ENCODE measurements at places on chromosomes 3 and 15.

GRCh38 chr15:61527836-61528580 is 298.9 kb upstream of the RORA start:
- no peak for DNase-seq

DNA sequence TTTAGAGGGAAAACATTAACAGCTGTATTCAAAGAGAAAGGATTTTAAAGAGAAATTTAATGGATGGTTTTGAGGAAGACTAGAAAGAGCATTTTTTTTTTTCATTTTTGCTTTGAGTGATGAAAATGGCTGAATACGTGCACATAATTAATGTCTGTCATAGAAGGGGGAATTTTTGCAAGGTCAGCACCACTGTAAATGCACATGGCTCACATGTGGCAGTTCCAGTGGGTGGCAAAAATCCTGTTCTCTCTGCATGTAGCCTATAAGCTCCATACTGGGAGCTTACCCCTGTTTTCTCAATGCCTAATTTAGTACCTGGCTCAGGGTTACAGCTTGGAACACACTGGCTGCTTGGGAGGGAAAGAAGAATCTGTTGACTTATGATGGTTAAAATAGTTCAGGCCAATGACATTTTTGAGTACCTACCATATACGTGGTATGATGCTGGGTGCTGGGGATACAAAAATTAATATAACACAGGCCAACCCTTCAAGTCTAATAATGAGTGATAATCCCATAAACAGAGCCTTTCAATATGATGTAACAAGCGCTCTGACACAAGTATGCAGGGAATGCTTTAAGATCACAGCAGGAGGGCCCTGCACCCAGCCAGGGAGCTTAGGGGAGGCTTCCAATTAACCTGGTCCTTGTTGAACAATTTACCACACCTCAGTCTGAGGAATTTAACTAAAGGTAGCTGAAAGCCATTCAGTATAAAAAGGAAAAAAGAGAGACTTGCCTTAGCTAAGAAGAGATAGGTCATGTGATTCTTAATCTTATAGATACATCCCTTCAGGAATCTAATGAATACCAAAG is 33.0 kb downstream of the HSPBAP1 start:
- no peak for DNase-seq

DNA sequence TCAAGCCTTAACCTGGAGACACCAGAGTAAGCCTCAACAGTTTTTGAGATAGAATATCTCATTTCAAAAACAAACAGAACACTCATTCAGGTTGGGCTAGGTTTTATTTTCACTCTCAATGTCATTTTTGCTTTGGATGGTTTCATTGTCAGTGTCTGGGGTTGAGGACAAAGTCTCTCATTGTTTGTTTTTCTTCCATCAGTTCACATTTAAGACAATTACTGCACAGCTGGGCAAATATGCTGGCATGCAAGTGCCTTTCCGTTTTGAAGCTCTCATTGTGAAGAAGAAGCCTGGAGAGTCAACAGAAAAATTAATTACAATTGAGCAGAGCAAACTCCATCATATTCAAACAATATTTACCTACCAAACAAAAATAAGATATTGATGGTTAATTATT is 1050.0 kb downstream of the TBL1XR1 start:
- no peak for DNase-seq

GRCh38 chr3:97241417-97241816 is 427.0 kb downstream of the EPHA6 start:
- no peak for DNase-seq

GRCh38 chr3:187808527-187808895 is 63.2 kb upstream of the BCL6 start:
- DNase-seq: no peak

GRCh38 chr3:100811779-100812507 is 102.6 kb downstream of the TFG start:
- no peak for DNase-seq

DNA sequence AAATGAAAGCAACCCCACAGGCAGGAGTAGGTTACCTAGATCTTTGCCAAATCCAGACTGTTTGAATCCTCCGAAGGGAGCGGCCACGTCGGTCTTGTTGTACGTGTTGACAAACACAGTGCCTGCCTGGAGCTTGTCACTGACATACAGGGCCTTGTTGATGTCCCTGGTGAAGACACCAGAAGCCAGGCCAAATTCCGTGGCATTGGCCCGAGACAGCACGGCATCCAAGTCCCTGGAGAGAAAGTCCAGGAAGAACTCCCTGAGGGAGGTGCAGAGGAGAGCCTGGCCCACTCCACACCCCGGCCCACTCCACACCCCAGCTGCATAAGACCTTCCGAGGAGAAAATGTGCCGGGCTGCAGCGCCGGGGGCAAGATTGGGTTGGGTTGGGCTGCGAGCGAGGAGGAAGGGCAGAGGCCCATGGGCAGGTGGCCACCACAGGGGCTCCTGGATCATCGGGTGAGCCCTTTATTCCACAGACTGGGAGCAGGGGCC is 21.8 kb upstream of the SLC41A3 start:
- DNase-seq: no peak

DNA sequence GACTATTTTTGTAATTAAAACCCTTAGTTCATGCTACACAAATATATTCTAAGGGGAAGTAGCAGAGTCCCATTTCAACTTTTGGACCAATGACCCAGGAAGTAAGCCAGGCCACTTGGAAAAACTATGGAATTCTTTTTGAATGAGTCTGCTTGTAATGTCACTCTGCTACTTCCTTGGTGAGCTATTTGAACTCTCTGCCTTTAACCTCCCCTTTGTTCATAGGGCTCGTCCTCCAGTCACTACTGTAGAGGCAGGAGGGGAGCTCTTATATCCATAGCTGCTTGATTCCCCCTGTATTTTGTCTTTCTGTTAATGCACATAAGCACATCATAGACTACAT is 119.6 kb downstream of the UACA start:
- DNase-seq: no peak

DNA sequence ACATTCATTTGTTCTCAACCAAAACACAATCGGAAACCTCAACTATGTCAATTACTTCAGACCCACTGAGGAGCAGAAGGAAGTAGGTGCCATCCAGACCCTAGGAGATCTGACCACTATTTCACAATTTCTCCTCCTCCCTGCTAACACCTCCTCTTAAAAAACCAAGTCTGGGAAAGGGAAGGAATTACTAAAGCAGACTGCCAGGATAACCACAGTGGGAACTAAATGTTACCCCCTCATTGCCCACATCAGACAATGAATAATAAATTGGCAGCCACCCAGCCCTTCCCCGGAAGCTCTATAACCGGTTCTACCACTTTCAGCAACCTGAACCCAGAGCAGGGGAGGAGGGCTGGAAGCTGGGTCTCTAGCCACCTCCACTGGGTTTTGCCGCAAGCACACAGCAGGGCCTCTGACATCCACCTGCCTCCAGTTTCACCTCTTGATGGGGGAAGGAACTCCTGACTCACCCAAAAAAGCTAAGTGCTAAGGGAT is 17.6 kb downstream of the C15orf62 start:
- no peak for DNase-seq

GRCh38 chr15:35546511-35547381 is 781 bp upstream of the DPH6 start:
- no peak for DNase-seq

GRCh38 chr15:89749526-89749925 is 1.5 kb downstream of the MESP1 start:
- no peak for DNase-seq

DNA sequence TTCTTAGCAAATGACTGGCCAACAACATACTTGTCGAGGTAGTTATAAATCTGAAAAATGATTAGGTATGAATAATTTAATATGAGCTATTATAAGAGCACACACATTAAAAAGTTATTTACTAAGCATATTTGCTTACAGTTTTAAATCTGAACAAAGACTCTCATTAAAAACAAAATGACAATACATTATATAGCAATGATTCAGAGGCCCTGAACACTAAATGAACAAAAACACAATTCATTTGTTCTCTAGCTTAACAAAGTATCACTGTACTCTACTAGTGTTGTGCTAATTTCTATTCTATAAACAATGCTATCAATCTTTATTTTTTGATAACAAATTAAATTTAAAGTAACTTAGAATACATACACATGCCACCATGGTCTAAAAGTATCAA is 21.0 kb downstream of the CLPX start:
- no peak for DNase-seq

DNA sequence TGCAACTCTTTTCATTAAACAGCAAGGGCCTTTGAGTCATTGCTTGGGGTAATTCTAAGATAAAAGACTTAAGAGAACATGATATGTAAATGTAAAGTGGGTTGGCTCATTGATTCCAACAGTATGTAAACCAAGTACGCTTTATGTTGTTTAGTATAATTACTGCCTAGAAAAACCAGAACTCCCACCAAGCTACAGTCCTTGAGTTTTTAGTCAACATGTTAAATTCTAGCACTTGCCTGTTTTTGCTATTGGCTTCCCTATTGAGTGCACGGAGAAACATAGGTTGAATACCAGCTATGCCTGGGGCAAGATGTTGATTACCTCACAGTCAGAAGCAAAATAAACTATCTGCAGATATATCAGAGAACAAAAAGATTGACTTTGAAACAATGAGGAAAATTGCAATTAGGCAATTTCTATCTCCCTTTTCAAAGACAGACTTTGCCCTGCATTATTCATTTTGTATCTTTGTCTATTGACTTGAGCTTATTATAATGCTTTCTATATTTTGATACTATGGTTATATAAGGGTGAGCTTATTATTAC is 179.3 kb downstream of the ZPLD1 start:
- no peak for DNase-seq

- no peak for DNase-seq
Observed at GRCh38 chr3:46849686-46850467, 13.4 kb downstream of the MYL3 start.

- DNase-seq: no peak
Observed at GRCh38 chr3:4322635-4323034, 19.5 kb downstream of the SETMAR start.

- peak; percentile 13 for DNase-seq
Observed at GRCh38 chr3:57060089-57060821, at the start of gene SPATA12. SPATA12 (plus strand) TSS chr3:57060664; CDS start chr3:57073695, 13,031 bp downstream.

DNA sequence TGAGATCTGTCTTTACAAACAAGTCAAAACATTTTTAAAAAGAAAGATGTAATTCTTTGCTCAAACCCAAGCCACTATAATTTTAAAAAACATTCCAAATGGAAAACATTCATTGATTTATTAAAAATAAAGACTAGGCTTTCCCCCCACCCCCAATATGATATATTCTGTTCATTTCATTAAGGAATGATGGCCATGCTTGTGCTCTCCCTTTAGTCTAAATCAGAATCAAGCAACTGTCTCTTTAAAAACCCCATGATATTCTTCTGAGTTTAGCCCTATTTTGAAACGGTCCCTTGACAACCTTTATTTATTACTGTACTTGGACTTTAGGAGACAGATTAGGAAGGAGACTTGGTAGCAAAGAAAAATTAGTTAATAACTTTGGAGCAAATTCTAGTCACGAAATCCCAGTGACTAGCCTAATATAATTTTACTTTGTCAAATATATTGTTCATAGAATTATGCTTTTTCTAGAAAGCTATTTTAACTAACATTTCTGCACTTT is 38.4 kb downstream of the TSC22D2 start:
- DNase-seq: no peak

DNA sequence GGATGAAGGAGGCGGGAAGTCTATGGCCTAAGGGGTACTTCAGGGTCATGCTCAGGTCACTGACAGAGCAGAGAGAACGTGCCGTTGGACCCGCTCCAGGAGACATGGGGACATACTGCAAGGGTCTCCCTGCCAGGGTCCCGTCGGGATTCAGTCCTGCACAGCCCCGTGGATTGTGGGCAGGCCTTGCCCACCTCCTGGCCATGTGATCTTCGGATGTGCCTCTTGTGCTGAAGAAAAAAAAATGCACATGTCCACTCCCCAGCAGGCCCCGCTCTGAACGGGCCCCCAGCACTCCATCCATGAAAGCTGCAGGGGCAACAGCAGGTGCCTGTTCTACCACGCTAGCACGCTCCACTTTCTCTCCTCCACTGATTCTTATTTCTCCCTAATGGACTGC is 22.9 kb downstream of the ST8SIA2 start:
- DNase-seq: no peak

GRCh38 chr3:48532271-48532976 is 24.2 kb downstream of the PFKFB4 start:
- no peak for DNase-seq

GRCh38 chr3:42507761-42508335 is 5.4 kb downstream of the VIPR1 start:
- no peak for DNase-seq

DNA sequence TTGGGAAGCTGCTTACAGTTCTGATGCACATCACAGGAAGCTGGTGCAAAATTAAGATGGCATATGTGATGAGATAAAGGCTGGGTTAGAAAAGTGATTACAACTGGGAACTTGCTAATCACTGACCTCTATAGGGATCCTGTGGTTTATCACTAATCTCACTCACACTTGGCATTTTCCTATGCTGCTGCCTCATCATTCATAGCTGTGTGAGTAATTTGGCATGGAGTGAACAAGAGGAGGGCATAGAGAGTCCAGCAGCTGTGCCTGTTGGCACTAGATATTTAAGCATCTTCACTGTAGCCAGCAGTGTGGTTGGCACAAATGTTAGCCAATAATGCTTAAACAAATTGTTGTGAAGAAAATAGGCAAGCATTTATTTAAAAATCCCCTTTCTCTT is 217.7 kb upstream of the CGNL1 start:
- no peak for DNase-seq

DNA sequence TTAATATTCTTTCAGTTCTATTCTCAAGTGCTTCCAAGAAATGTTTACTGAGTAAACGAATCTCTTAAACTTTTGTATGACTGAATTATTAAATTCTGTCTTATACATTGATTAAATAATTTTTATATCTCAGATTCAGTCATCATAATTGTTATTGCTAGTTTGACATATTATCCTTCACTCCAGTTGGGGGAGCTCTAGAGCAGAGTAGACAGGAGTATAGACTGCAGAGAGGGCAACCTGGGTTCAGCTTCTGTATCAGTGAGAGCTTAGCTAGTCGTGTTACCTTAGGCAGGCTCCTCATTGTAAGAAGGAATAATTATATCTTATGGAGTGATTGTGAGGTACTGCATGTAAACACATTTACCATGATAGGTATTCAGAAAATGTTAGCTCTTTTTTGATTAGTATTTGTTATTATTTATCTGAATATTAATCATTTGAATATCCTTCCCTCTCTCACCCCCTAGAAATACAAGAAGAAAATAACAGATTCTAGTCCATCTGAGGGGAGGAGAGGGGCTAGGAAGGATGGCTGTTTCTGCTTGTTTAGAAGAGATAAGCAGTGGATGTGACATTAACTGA is 31.0 kb upstream of the ZCWPW2 start:
- no peak for DNase-seq

- DNase-seq: no peak
Observed at GRCh38 chr3:16461463-16462245, 51.8 kb downstream of the RFTN1 start.

All from esophagus squamous epithelium (tissue), 5 donors.